Left lung (tissue), 14 donors: ENCODE measurements at places on chromosomes 12 and 14. TPM values are rescaled to one million over a fixed set of nuclear protein-coding genes. Genes with fewer than 3 reads are reported as not detected.

GRCh38 chr12:95908573-95908972, 33.8 kb downstream of the CCDC38 start:
- H3K27ac ChIP-seq = no peak overlapping the region
- H3K4me3 ChIP-seq = no peak overlapping the region
- no peaks in the 10 kb centered on the region for H3K4me1 ChIP-seq
- no peak for DNase-seq

DNA sequence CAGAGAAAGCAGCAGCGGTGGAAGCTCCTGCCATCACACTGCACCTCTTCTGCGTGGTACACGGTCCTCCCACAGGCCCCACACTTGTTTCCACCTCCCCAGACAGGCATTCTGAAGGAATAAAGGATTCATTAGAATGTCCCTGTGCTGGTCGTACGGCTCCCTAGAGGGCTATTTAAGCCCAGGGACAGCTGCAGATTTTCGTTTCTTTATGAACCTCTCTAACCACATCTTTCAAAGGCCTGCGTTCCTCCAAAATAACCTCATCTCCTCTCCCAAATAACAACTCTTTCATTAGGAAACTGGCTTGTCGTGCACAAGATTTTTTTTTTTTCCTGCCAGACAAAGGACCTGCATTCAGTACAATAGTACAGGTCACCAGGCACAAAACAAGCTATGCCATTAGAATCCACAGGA, 12.7 kb downstream of the CSRP2 start:
- H3K4me3 ChIP-seq = no peak overlapping the region
- no peaks in the 10 kb centered on the region for H3K27me3 ChIP-seq
- no peaks in the 10 kb centered on the region for H3K4me1 ChIP-seq

DNA sequence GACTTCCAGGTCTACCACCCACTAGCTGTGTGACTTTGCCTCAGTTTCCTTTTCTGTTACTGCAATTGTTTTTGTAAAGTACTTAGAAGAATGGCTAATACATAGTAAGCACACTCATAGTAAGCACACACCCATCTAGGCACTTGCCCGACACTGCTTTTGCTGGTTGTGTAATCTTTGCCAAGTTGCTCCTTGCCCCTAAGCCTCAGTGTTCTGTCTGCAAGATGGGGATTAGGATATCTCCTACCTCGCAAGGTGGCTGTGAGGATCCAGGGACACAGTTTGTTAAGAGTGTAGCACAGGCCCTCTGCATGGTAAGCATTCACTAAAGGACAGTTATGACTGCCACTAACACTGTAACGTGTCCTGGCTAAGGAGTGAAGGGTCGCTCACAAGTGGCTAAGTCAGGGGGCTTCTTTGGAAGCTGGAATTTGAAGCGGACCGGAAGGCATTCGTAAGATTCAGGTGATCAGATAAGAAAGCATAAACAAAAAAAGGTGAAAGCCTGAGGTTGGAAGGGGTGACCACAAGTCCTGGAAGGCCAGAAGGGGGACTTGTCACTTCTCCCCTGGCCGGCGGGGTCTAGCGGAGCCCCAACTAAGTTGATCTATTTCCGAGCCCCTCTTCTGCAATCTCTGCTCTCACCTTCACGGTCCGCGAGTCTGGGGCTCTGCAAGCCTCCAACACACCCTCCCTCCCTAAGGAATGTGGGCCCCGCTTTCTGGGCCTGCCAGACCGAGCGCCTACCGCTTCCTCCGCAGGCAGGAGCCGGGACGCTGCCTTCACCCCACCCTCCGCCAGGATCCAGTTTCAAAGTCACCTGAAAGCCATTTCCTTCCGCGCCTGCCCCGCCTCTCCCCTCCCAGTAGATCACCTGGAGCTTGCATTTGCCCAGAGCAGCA, 1.5 kb upstream of the PLEKHG3 start:
- peak overlapping the region; percentile 93 for H3K27ac ChIP-seq
- peak overlapping the region; percentile 83 for H3K4me3 ChIP-seq
- H3K4me1 ChIP-seq = peaks cover 71% of the 10 kb centered on the region
- no peaks in the 10 kb centered on the region for H3K36me3 ChIP-seq
- H3K27me3 ChIP-seq = no peaks in the 10 kb centered on the region

Gene KRT82
- not detected for polyA plus RNA-seq

Gene LRRK2
- polyA plus RNA-seq = 6.5 TPM

Gene TMPRSS12
- polyA plus RNA-seq = 0.07 TPM
